Umbilical cord (tissue), 2 donors: ENCODE measurements at places on chromosomes 2 and 18.

- peak; percentile 48 for DNase-seq
These were observed 104.9 kb downstream of the RBMS1 start for GRCh38 chr2:160388464-160389263.

GRCh38 chr2:46325182-46325928 is 28.1 kb downstream of the EPAS1 start:
- DNase-seq: no peak

- no peak for DNase-seq
These were observed 153.5 kb downstream of the PXDN start for GRCh38 chr2:1590596-1591460.

GRCh38 chr2:111116011-111116746 is 4.5 kb upstream of the BCL2L11 start:
- DNase-seq: no peak

DNA sequence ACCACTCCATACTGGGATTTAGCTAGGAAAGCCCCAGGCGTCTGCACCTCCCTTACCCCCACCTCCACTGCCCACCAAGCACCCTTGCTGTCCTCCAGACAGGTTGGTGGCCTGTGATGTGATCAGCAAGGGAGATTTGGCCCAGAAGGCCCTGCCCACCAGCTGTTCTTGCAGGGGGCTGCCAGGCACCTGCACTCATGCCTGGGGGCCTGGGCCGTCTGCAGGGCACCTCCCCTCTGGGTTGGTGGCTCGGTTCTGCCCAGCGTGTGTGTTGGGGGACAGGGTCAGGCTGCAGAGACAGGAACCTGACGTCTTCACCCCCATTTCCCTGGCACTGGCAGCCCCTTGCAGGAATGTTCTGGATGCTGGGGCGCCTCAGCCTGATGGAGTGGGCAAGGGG is 5.8 kb downstream of the DNMT3A start:
- DNase-seq: no peak

DNA sequence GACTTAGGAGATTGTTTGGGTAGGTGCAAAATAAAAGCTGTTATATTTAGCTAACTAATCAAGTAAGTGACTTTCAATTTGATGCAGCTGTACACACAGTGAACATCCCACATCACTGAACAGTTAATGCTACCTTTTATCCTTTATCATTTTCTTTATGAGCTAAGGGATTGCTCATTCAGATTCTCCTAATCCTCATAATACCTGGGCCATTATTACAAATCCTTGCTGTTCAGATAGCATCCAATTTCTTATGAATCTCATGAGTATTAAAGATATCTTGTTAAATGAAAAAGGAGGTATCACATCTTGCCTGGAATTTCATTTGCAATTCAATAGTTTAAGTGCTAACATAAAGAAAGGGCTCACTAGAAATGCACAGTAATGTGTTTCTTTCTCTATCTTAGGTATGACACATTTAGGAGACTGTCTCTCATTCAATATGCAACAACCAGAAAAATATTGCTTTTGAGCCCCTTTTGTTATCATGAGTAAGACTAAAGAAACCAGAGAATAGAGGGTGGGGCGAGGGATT is 918.5 kb downstream of the CBLN2 start:
- DNase-seq: no peak
